Camera-type eye (tissue), 1 donor: ENCODE measurements at places on chromosomes 1 and 21. TPM values are rescaled to one million over a fixed set of nuclear protein-coding genes. Genes with fewer than 3 reads are reported as not detected.

Gene TTLL10
- total RNA-seq: not detected

Gene ATP13A2
- 29.6 TPM for total RNA-seq

Gene IKBKE
- total RNA-seq: 5.1 TPM

Gene GNG4
- 9.9 TPM for total RNA-seq

Gene OR10J1
- not detected for total RNA-seq

Gene MAGI3
- 50.9 TPM for total RNA-seq

Gene OLIG2
- total RNA-seq: 5.8 TPM

Gene H6PD
- total RNA-seq: 34.1 TPM

Gene PKLR
- total RNA-seq: 1.0 TPM

Gene SYNJ1
- 28.3 TPM for total RNA-seq

Gene MKNK1
- total RNA-seq: 38.1 TPM

Gene RXRG
- total RNA-seq: 83.8 TPM

Gene OR2L2
- 0.88 TPM for total RNA-seq

Gene OR14K1
- total RNA-seq: not detected

Gene ATP1A4
- total RNA-seq: 0.60 TPM

Gene NAV1
- 31.4 TPM for total RNA-seq
